ENCODE measurements at places on chromosomes 3 and 15.

DNA sequence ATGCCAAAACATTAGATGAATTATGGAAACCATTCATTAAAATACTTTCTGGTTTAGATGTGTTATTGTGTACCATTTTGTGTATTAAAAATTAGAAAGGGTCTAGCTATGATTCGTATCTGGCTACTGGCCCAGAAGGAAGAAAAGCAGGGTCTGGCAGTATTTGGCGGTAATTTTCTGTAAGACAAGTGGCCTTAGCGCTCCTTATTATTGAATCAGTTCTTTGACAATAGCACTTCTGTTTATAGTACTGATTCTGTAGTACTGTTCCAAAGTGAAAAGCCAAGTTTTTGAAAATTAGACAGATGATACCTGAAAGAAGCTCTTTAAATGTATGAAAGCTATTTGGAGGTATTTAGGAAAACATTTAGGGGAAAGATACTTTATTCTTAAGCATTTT, 10.2 kb downstream of the GLCE start:
- no peak for DNase-seq

DNA sequence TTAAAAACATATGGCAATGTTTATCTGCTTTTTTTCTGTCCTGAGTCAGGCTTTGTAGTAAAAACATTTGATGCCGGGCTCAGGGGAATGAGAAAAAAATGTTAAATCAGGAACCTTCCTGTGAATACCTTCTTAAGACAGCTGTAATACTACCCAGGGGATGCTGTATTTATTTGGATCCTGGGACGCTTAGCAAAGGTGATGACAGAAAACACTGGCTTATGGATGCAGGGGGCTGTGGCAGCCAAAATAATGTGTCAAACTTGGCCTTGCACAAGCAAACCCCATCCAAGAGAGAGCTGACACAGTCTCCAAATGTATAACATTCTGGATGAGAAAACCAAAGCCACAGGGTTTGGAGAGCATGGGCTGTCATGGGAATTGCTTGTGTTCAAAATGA, 438.2 kb upstream of the PROK2 start:
- DNase-seq, result no peak

DNA sequence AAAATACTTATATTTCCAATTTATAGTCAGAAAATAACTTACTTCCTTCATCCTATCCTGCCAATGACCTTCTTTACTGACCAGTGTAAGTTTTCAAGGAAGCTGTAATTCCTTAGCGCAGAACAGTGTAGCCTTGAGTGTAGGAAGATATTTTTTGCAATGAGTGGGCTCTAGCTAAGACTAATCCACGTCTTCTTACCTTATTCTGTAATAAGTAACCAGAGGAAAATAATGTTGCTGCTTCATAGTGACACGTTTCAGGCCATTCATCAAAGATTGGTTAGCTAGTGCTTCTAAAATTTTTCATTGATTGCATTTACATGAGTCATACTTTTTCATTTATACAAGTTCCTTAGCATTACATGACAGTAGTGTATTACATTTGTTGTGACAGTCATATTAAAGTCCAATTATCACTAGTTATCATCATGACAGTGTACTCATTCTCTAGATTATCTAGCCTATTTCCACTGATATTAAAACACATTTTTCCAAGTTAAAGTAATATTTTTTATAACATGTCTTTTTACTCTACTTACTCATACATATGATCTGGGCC, 403.8 kb upstream of the EPHA3 start:
- no peak for DNase-seq

DNA sequence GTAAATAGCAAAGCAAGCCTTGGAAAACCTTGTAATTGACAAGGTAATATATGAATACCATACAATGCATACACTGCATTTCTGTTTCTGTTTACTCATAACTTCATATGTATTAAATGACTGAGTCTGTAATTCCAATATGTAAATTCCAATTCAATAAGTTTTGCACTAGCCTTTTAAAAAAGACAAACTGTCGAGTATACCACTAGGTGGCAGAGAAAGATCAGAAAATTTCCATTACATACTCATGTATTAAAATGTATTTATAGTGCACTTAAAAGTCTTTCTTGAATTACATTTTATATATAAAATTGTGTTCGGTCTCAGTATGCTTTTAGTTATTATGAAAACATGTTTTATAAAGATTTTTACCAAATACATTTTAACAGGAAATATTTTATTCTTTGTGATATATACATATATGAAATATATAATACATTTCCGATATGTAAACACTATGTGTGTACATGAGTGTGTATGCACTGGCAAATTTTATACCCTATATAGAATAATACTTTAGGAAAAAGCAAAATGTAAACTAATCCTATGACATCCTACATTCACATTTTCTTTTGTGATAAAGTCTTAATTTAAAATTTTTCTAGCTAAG, 216.8 kb downstream of the VGLL3 start:
- no peak for DNase-seq

- peak; percentile 20 for DNase-seq
Measured at GRCh38 chr3:113070681-113071113, 79.9 kb downstream of the GTPBP8 start.

- peak; percentile 40 for DNase-seq
Measured at GRCh38 chr3:33636125-33636850, 81.8 kb downstream of the CLASP2 start.

- peak; percentile 87 for DNase-seq
Measured at GRCh38 chr3:134364061-134364935, 9.9 kb downstream of the AMOTL2 start.

GRCh38 chr15:98823012-98823458, 174.7 kb downstream of the IGF1R start:
- DNase-seq, result no peak

DNA sequence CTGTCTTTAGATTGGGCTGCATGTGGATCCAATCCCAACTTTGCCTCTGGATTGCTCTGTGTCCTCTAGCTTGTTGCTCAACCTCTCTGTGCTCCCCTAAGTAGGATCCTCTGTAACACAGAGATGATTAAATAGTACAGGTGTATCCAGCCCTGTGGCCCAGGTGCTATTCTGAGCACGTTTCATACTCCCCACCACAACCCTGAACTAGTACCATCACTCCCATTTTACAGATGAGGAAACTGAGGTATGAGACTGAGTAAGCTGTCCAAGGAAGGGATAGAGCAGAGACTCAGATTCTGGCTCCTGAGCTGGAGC, 7.2 kb downstream of the ISG20 start:
- no peak for DNase-seq

DNA sequence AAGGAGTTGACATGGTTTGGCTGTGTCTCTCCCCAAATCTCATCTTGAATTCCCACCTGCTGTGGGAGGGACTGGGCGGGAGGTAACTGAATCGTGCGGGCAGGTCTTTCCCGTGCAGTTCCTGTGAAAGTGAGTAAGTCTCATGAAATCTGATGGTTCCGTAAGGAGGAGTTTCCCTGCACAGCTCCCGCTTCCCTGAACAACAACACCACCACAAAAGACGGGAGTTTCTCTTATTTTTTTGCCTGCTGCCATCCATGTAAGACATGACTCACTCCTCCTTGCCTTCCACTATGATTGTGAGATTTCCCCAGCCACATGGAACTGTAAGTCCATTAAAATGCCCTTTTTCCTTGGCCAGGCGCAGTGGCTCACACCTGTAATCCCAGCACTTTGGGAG, 22.7 kb downstream of the XXYLT1 start:
- no peak for DNase-seq

- DNase-seq, result no peak
Measured at GRCh38 chr3:34175636-34176176, 377.3 kb downstream of the PDCD6IP start.

- peak; percentile 97 for DNase-seq
Measured at GRCh38 chr15:48940508-48940907, 23.2 kb downstream of the SHC4 start.

DNA sequence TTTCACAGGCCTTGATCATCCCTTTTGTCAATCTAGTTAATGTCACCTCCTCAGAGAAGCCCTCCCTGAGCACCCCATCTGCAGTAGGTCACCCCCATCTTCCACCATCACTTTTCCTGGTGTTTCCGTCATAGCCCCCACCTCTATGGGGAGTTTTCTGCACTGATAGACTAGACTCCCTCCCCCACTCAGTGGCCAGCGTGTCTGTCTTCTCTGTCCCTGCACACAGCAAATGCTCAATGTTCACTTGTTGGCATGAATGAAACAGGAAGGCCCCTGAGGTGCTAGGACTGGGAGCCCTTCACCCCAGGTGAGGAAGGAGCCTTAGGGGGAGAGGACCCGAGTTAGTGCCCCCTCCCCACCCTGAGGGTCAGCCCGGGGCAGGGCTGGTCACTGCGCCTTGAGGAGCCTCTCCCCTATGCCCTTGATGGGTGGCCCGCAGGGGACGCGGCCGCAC, 15.8 kb upstream of the FANCD2 start:
- no peak for DNase-seq

- DNase-seq, result no peak
Measured at GRCh38 chr3:72847282-72847681, 963 bp downstream of the SHQ1 start.

- no peak for DNase-seq
Measured at GRCh38 chr3:36803091-36803791, 38.9 kb upstream of the DCLK3 start.

DNA sequence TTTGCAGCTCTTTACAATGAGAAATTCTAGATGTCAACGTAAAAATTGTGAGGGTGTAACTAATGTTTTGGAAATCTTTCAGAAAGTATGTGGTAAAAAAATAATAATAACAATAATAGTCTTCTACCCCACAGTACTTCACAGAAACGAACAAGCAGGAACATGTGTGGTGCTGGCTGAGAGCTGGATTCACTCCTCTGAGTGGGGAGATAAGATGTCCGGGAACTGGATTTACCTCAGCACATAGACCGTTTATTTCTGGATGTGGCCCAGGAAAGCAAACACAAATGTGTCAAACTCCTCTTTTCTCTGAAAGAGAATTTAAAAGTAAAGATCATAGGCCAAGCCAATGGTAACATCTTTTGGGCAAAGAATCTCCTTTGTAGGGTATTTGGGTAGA, 103.4 kb downstream of the SLC49A4 start:
- DNase-seq, result no peak

DNA sequence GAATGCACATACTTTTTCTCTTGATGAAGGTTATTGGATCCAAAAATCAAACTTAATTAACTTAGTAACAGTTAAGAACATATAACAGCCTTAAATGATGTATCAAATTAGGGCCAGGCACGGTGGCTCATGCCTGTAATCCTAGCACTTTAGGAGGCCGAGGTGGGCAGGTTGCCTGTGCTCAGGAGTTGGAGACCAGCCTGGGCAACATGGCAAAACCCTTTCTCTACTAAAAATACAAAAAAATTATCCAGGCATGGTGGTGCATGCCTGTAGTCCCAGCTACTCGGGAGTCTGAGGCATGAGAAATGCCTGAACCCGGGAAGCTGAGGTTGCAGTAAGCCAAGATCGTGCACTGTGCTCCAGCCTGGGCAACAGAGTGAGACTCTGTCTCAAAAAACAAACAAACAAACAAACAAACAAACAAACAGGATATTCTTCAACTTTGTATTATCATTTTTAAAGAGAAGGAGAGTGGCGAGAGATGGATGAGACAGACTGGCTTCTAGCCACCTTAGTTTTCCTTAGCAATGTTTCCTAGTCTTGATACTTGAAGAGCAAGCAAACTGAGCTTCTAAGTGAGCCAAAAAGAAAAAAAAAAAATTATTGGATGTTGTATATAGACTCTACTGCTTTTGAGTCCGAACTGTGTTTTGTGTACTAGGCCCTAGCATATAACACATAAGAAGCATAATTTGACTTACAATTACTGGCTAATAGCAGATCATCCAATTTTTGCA, 13.8 kb downstream of the SPRED1 start:
- DNase-seq, result no peak

DNA sequence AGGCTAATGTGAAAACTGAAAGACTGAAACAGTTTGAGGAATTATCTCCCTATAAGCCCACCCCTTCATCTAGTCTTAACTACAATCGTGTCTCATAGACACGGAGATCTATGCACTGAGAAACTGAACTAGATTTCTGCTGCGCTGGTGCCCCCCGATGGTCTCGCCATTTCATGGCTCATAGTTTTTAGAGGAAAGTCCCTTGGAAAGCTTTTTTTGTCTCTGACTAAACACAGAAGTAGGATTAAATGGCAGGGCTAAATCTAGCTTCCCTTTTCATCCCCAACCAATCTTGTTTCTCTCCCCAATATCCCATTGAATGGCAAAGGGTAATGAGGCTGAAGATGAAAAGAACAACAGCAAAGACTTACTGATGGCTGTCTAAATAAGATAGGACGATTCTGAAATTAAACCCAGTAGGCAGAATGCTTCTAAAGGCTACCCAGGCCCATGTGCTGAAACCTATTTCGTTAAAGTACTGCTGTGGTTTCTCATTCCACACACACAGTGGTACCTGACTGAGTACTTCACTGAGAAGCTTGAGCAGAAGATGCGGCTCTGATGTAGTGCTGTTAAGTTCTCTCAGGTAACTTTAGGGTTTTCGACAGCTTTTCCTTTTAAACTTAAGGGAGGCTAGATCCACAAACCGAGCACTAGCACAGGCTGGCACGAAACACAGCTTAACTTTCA, 142.7 kb downstream of the GADL1 start:
- DNase-seq, result no peak

All from foreskin melanocyte (primary cell).